ENCODE measurements at places on chromosomes 16 and 17.

GRCh38 chr16:65480281-65481091 is 358.6 kb upstream of the CDH11 start:
- DNase-seq, result no peak

GRCh38 chr16:57505169-57505568 is 18.9 kb upstream of the DOK4 start:
- DNase-seq, result no peak

DNA sequence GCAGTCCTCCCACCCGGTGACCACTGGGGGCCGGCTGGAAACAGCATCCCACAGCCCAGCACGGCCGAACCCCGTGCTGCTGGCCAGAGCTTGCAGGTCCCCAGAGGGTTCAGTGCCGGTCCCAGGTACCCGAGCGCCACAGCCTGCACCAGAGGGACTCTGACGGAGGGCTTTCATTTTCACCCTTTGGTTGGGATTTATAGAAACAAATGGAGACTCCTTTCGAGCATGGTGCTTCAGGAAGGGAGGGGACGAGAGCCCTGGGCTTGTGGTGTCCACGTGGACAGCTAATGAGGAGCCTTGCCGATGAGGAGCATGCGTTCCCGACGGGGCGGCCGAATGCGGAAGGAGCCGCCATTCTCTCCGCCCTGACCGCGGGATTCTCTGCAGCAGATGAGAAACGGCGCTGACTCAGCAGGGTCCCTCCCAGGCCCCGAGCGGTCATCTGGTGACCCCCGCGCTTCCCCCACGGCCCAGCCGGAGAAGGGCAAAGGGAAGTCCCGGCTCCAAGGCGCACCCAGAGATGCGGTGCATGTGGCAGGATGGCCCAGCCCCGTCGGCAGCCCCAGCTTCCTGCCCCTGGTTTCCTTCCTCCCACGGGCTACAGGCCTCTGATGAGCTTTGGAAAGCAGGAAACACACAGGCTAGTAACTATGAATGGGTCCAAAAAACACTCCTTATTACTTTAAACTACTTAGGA is 9.8 kb downstream of the SLC38A10 start:
- peak; percentile 92 for DNase-seq

GRCh38 chr17:70314506-70314905 is 145.2 kb downstream of the KCNJ2 start:
- DNase-seq, result peak; percentile 57

- peak; percentile 56 for DNase-seq
Observed at GRCh38 chr17:44828919-44829522, 1.1 kb downstream of the GJC1 start.

DNA sequence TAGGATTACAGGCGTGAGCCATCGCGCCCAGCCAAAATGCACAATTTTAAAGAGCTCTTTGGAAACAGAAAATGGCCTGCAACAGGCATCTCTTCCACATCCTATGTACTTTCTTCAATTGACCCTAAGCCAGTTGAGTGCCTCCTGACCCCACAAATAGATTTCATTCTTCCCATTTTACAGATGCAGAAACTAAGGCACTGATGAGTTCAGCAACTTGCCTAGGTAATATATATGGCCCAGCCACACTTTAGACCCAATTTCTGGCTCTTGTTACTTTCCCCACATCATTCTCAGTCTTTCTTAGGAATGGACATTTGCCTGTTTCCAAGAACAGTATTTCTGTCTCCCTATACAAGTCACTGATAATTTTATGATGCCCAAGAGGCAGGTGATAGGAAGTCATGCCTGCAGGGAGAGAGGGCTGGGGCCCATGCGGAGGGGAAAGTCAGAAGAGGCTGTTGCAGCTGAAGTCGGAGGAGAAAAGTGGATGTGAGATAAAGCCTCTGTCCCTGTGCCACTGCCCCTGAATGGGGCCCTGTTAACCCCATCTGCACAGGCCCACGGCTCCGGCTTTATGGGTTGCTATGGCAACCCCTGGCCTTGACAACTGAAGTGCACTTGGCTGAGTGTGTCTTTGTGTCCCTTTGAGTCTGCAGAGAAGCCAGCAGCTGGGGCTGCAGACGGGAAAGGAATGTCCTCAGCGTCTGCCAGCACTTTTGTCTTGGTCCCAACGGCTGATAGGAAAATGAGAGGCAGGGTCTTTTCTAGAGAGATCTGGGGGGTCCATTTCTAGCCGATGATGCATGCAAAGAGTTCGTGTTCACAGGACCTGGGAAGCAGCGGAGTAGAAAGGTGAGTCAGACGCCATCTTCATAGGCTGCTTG is 45.9 kb downstream of the ABAT start:
- peak; percentile 22 for DNase-seq
